ENCODE measurements at places on chromosomes 2 and 18. TPM values are rescaled to one million over a fixed set of nuclear protein-coding genes. Genes with fewer than 3 reads are reported as not detected.

GRCh38 chr2:167509586-167509985 lies 621.3 kb downstream of the XIRP2 start:
- H3K4me3 ChIP-seq, result no peak overlapping the region
- DNase-seq, result no peak
- H3K36me3 ChIP-seq, result no peaks in the 10 kb centered on the region

- H3K36me3 ChIP-seq, result no peaks in the 10 kb centered on the region
- H3K4me1 ChIP-seq, result no peaks in the 10 kb centered on the region
- H3K27ac ChIP-seq, result no peak overlapping the region
- H3K27me3 ChIP-seq, result no peaks in the 10 kb centered on the region
- no peak for DNase-seq
These were observed 49.0 kb downstream of the ZDBF2 start for GRCh38 chr2:206323486-206323885.

DNA sequence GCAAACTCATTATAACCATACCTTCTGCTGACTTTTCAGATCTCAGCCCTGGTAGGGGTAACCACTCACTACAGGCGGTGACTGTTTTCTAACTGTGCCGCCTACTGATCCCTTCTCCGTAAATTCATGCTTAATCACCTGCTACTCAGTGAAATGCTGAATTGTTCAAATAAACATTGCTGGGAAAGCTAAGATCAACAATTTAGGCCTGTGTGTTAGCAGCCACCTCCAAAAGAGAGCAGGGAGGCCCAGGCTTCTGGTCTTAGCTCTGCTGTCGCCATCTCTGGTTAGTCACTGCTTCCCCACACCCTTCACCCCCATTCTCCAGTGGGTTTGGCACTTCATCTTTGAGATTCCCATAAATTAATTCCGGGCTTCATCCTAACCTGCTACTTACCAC lies 21.8 kb upstream of the NT5C1B start:
- peaks cover 8% of the 10 kb centered on the region for H3K36me3 ChIP-seq
- no peak overlapping the region for H3K27ac ChIP-seq

- H3K27ac ChIP-seq, result no peak overlapping the region
- no peaks in the 10 kb centered on the region for H3K27me3 ChIP-seq
- DNase-seq, result no peak
- no peaks in the 10 kb centered on the region for H3K36me3 ChIP-seq
- no peak overlapping the region for H3K4me3 ChIP-seq
These were observed 479.1 kb downstream of the ZEB2 start for GRCh38 chr2:144040834-144041233.

GRCh38 chr2:15595342-15595905 lies 3.8 kb downstream of the DDX1 start:
- H3K36me3 ChIP-seq, result peaks cover 20% of the 10 kb centered on the region
- DNase-seq, result no peak
- H3K4me1 ChIP-seq, result peaks cover 28% of the 10 kb centered on the region
- H3K27me3 ChIP-seq, result no peaks in the 10 kb centered on the region

- H3K4me1 ChIP-seq, result no peaks in the 10 kb centered on the region
- no peak for DNase-seq
- H3K4me3 ChIP-seq, result no peak overlapping the region
- no peaks in the 10 kb centered on the region for H3K36me3 ChIP-seq
- H3K27ac ChIP-seq, result no peak overlapping the region
These were observed 451.5 kb upstream of the CHST9 start for GRCh38 chr18:27636576-27637085.

DNA sequence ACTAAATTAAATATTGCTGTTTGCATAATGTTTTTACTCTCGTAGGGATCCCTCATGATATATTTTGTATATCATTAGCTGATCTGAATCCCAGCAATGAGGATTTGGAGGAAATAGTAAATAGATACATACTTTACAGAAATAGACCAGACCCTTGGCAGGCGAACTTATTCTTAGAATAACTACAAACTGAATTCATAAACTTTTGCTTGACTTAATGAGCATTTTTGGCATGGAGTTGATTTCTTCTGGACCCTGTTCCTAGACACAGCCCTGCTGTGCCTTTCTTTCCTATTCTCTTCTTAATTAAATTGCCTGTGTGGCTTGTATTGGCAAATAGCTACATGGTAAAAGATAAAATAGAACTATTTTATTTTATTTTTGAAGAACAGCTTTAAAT lies 145.9 kb downstream of the GREB1L start:
- H3K27me3 ChIP-seq, result peaks cover 11% of the 10 kb centered on the region
- no peak for DNase-seq
- no peaks in the 10 kb centered on the region for H3K36me3 ChIP-seq
- no peak overlapping the region for H3K4me3 ChIP-seq
- H3K27ac ChIP-seq, result no peak overlapping the region
- no peaks in the 10 kb centered on the region for H3K4me1 ChIP-seq

GRCh38 chr18:25349131-25349925 lies 2.6 kb downstream of the ZNF521 start:
- peaks cover 10% of the 10 kb centered on the region for H3K4me1 ChIP-seq
- peaks cover 67% of the 10 kb centered on the region for H3K27me3 ChIP-seq
- H3K36me3 ChIP-seq, result peaks cover 2% of the 10 kb centered on the region
- peak overlapping the region; percentile 64 for H3K4me3 ChIP-seq
- H3K27ac ChIP-seq, result no peak overlapping the region

GRCh38 chr18:8984131-8984721 lies 118.3 kb upstream of the NDUFV2 start:
- H3K36me3 ChIP-seq, result no peaks in the 10 kb centered on the region
- H3K27me3 ChIP-seq, result peaks cover 6% of the 10 kb centered on the region
- H3K4me3 ChIP-seq, result no peak overlapping the region
- no peak overlapping the region for H3K27ac ChIP-seq

DNA sequence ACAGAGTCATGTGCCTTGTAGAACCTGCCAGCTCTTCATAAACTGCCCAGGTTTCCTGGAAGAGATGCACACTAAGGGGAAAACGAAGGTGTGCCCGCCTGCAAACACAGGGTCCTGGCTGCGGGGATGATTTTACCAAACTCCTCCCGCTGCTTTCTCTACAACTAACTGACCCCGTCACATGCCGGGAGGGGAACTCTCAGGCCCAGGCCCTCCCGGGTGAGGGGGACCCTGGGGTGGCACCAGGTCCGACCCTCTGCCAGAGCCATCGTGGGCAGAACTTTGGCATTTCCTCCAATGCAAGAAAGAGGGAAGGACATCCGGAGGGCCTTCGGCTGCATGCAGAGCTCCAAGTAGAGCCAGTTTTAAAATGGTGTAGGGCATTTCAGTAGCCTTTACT lies 28.6 kb downstream of the CAPN13 start:
- H3K4me3 ChIP-seq, result no peak overlapping the region
- no peaks in the 10 kb centered on the region for H3K4me1 ChIP-seq
- no peaks in the 10 kb centered on the region for H3K36me3 ChIP-seq
- no peak overlapping the region for H3K27ac ChIP-seq

DNA sequence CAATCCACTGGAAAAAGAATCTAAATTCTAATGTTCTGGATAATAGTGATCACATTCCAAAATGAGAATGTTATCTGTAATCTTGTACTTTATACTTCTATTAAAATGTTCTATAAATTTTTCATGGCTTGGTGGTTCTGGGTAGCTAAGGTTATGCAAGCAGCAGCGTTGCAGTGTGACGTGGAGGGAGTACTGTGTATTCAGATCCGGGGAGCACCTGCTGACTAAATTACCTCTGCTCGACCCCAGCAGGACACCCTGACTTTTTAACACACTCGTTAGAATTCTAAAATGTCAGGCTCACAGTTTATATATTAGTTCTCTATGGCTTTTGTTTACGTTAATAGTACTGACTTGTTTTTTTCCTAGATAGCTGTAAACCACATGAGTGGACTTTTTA lies 13.0 kb downstream of the ATIC start:
- no peak overlapping the region for H3K27ac ChIP-seq
- no peaks in the 10 kb centered on the region for H3K27me3 ChIP-seq
- H3K4me3 ChIP-seq, result no peak overlapping the region

- H3K36me3 ChIP-seq, result peaks cover 30% of the 10 kb centered on the region
- H3K4me3 ChIP-seq, result no peak overlapping the region
- no peak for DNase-seq
- H3K4me1 ChIP-seq, result no peaks in the 10 kb centered on the region
- H3K27ac ChIP-seq, result no peak overlapping the region
- no peaks in the 10 kb centered on the region for H3K27me3 ChIP-seq
These were observed 34.0 kb upstream of the MREG start for GRCh38 chr2:216047397-216047796.

DNA sequence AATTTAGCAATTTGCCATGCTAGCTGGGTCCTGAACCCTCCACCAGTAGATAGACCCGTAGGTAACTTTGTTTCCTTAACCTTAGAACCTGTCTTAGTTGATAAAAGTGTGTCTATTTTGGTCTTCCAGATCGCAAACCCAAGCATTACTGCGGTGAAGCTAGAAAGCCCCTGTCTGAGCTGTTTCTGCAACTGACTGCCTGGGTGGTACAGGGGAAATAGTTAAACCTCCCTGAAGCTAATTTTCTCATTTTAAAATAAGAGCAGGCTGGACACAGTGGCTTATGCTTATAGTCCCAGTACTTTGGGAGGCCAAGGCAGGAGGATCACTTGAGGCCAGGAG lies 101.7 kb upstream of the MSH2 start:
- no peak for DNase-seq
- peaks cover 45% of the 10 kb centered on the region for H3K27me3 ChIP-seq

- no peaks in the 10 kb centered on the region for H3K36me3 ChIP-seq
- no peak overlapping the region for H3K27ac ChIP-seq
- DNase-seq, result no peak
- H3K4me1 ChIP-seq, result no peaks in the 10 kb centered on the region
- no peaks in the 10 kb centered on the region for H3K27me3 ChIP-seq
These were observed 21.4 kb upstream of the PTPRM start for GRCh38 chr18:7545734-7546133.

- no peak overlapping the region for H3K4me3 ChIP-seq
- no peaks in the 10 kb centered on the region for H3K27me3 ChIP-seq
- peak overlapping the region; percentile 34 for H3K27ac ChIP-seq
These were observed 2.9 kb upstream of the TMSB10 start for GRCh38 chr2:84902526-84902925.

DNA sequence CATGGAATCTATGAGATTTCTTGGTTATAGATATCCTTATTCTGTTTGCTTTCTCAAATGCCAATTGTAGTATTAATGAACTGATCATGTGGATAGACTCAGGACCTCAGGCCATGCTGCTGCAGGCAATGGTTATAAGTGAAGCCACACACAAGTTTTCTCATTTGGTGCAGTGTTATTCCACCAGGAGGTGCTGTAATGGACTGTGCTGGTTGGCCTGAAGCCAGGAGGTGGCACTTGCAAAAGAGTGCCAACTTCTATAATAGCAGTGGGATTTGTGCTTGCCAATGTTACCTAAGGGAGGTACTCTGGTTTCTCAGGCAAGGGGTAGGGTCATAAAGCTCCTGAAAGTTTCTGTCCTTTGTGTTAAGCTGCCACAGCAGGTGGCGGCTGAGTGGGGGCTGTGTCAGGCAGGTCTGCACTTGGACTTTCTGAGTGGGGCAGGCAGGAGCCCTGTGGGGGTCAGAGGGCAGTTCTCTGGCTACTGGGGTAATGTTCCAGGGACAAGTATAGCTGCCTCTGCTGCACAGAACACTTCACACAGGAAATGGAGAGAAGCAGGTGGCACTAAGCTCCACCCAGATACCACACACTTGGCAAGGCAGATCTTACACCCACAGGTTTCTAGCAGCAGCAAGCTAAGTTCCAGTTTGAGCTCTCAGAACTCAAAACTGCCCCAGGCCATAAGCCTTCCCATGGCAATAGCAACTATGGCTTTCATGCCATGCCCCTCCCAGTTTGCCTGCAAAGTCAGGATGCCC lies 352.6 kb upstream of the CWC22 start:
- no peak overlapping the region for H3K27ac ChIP-seq
- H3K4me1 ChIP-seq, result no peaks in the 10 kb centered on the region
- no peak for DNase-seq
- no peak overlapping the region for H3K4me3 ChIP-seq
- H3K27me3 ChIP-seq, result peaks cover 3% of the 10 kb centered on the region
- H3K36me3 ChIP-seq, result no peaks in the 10 kb centered on the region

- peak; percentile 71 for DNase-seq
- H3K27ac ChIP-seq, result peak within 1 kb of the TSS; percentile 98
- no peaks in the 10 kb centered on the region for H3K36me3 ChIP-seq
- H3K4me1 ChIP-seq, result peaks cover 15% of the 10 kb centered on the region
- no peaks in the 10 kb centered on the region for H3K27me3 ChIP-seq
These were observed at the start of gene TMEM237 for GRCh38 chr2:201643216-201643890. TSS of gene TMEM237 (minus strand) at chr2:201643503. CDS start at chr2:201643400, 103 bp downstream.

- H3K4me3 ChIP-seq, result no peak overlapping the region
- DNase-seq, result no peak
- no peaks in the 10 kb centered on the region for H3K4me1 ChIP-seq
These were observed 35.6 kb downstream of the VIT start for GRCh38 chr2:36731941-36732672.

GRCh38 chr2:147420517-147420916 lies 424.3 kb upstream of the ACVR2A start:
- H3K36me3 ChIP-seq, result no peaks in the 10 kb centered on the region
- no peak for DNase-seq
- no peak overlapping the region for H3K4me3 ChIP-seq

DNA sequence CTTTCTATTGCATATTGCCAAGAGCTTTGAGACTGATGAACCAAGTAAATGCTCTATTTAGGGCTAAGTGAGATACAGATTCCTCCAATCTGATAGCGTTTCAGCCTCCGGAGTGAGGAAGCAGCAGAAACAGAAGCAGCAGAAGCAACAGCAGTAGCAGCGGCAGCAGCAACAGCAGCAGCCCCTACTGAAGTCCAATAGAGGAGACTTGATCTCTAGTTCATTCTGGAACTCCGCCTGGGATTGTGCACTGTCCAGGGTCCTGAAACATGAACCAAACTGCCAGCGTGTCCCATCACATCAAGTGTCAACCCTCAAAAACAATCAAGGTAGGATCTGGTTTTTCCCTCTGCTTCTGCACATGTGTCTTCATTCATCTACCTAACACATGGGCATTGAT lies at the start of gene DPP10:
Gene DPP10, plus strand, starts transcription at position 132 of the 400 bp plus-strand sequence.
- DNase-seq, result peak; percentile 23
- H3K27ac ChIP-seq, result no peak within 1 kb of the TSS
- H3K36me3 ChIP-seq, result no peaks in the 10 kb centered on the region
- no peak within 1 kb of the TSS for H3K4me3 ChIP-seq
- no peaks in the 10 kb centered on the region for H3K27me3 ChIP-seq
- H3K4me1 ChIP-seq, result no peaks in the 10 kb centered on the region

- no peak overlapping the region for H3K4me3 ChIP-seq
- peaks cover 17% of the 10 kb centered on the region for H3K36me3 ChIP-seq
- no peak overlapping the region for H3K27ac ChIP-seq
- peaks cover 50% of the 10 kb centered on the region for H3K4me1 ChIP-seq
These were observed 82.0 kb upstream of the SLC39A10 start for GRCh38 chr2:195575016-195575415.

MYL12B gene
- total RNA-seq, result 354 TPM

SERPINB4 gene
- not detected for total RNA-seq

ATIC gene
- 120 TPM for total RNA-seq

TTC31 gene
- 44.1 TPM for total RNA-seq

IL36RN gene
- not detected for total RNA-seq

FSIP2 gene
- 0.31 TPM for total RNA-seq

CHRND gene
- not detected for total RNA-seq

LAMA1 gene
- total RNA-seq, result not detected

SCN7A gene
- not detected for total RNA-seq

IL36G gene
- not detected for total RNA-seq

RSAD2 gene
- total RNA-seq, result 105 TPM

SNORC gene
- total RNA-seq, result 2.1 TPM

FAM124B gene
- 0.17 TPM for total RNA-seq

CD302 gene
- total RNA-seq, result 0.47 TPM
